ENCODE measurements at places on chromosomes 6 and 20.

- DNase-seq = peak; percentile 41
Observed at GRCh38 chr20:36202891-36203338, 33.4 kb upstream of the AAR2 start.

DNA sequence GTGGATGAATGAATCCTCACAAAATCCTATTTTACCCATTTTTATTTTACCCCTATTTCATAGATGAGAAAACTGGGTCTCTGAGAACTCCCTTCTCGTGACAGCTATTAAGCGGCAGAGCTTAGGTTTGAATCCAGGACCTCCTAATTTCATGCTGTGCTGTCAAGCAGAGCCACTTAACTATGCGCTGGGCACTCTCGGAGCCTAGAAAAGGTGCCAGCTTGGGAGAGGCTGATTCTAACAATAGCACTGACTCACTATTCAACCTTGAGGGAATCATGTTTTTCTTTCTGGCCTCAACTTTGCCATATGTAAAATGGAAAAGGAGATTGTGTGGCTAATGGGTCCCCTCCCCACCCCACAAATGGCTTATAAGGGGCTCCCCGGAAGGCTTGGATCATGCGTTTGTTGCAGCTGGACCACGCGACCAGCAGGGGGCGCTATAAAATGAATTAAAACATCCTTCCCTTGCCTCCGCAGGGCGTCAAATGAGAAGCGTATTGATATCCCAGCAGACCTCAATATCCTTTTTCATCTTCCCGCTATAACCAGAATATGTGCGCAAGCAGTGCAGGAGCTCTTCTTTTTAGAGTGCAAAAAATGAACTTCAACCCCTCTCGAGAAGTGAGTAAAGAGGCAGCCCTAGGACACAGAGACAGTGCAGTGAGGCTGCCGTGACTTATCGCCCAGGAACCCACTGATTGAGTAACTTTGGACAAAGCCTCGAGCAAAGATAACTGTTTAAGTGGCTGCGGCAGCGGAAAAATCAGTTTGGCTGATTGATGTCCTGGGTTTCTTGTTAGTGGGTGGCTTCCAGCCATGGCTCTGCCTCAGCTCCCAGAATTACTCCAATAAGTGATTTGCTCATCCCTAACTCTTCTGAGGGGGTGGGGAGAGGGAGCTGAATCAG lies 12.8 kb upstream of the PDYN start:
- no peak for DNase-seq

GRCh38 chr6:69994251-69994650 lies 127.9 kb downstream of the COL19A1 start:
- DNase-seq = no peak

- no peak for DNase-seq
Observed at GRCh38 chr6:71333697-71334096, 45.1 kb downstream of the OGFRL1 start.

- no peak for DNase-seq
Observed at GRCh38 chr20:2859330-2860121, 13.8 kb upstream of the PTPRA start.

DNA sequence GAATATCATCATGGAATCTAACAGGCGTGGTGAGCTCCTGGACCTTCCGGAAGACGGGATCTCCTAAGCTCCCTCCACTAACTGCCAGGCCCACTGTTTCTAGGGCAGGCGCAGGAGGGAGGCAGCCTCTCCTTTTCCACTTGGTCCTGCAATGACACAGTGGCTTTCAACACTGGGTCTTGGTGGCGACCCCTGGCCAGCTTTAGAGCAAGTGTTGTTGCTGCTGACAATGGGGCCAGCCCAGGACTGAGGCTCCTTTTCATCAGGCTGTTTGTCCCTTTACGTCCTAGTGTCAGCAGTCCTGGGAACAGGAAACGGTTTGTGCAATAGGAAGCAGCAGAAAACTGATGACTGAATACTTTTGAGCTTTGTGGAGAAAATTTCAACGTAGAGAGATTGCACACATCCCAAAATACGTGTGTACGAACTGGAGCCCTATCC lies 9.7 kb upstream of the QKI start:
- no peak for DNase-seq

DNA sequence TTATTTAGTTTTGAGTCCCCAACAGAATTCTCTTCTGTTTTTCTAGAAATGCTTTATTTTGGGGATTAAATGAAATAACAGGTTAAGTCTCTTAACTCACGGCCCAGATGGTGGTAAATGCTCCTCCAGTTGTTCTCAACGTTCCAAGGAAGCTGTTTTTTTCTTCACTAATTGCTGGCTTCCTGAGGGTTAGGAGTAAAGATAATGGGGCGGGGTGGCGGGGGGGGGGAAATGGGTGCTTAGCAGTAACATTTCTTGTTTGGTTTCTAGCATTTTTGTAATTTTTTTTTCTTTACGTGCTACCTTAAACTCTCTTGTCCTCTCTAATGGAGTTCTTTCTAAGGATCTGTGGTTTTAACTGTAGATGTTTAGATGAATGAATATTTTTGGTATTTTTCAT lies 2.2 kb downstream of the SRSF3 start:
- no peak for DNase-seq

- DNase-seq = peak; percentile 80
Observed at GRCh38 chr6:71107911-71108420, 151.1 kb upstream of the B3GAT2 start.

GRCh38 chr6:158837684-158838625 lies 18.8 kb upstream of the EZR start:
- no peak for DNase-seq

GRCh38 chr6:54335871-54336270 lies 27.6 kb downstream of the TINAG start:
- no peak for DNase-seq

DNA sequence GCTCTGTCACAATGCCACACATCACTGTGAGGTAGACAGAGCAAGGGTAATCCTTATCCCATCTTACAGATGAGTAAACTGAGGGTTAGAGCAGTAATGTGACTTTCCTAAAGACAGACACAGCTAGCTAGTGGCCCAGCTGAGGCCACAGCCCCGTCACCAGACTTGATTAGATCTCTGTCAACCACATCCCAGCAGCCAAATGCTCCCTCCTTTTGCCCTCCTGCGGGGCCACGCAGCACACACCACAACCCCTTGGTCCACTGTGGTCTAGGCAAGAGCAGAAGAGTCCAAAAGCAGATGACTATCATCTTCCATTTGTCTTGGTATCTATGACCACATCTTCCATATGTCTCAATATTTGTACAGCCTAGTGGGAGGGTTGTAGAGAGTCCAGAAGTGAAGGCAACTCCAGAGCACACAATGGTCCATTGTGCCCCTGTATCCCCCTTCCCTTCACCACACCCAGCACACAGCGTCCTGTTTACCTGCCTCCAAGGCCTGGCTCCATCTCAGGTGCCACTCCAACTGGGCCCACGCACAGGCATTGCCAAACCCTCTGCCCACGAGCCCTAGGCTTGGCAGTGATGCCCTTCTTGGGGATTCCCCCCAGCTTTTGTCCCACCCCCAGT lies 47.1 kb upstream of the FOXP4 start:
- no peak for DNase-seq

DNA sequence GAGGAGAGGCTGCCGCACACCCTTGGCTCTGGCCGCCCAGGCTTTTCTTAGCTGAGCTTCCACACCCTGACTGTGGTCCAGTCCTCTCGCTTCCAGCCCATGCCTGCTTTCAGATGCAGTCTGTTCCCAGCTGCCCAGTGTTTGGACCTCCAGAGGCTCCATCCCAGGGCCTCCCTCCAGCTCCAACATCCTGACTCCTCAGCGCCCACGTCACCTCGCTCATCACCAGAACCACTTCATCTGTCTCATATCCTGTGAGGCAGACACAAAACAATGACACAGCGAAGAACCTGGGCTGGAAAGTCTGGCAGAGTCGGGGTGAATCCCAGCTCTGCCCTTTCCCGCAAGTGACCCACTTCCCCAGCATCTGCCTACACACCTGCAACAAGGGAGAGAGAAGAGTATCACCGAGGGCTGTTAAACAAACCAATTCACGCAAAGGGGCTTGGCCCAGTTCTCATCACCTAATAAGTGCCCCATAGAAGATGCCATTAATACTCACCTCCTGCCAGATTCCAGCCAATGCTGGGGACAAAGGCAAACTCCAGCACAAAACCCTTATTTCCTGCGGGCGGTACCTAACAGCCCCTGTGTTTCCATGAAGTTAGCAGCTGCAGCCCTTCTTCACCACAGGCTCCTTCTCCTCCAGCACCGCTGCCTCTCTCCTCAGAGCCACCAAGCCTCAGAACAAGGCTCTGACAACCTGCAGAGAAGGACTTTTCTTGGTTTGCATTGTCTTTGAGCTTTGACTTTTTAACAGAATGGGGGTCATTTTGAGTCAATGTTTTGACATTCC lies 133.4 kb upstream of the CDH4 start:
- DNase-seq = no peak
